ENCODE measurements at places on chromosomes 13 and 19. TPM values are rescaled to one million over a fixed set of nuclear protein-coding genes. Genes with fewer than 3 reads are reported as not detected.

Gene CCNE1
- polyA plus RNA-seq, result not detected

Gene KLK7
- polyA plus RNA-seq, result not detected

Gene SELENOV
- polyA plus RNA-seq, result not detected

Gene ZNF628
- 0.50 TPM for polyA plus RNA-seq

Gene CGB5
- not detected for polyA plus RNA-seq

Gene DNASE2
- polyA plus RNA-seq, result 66.1 TPM

GRCh38 chr13:55361141-55361540, 1779.6 kb upstream of the PRR20A start:
- H3K27me3 ChIP-seq, result no peaks in the 10 kb centered on the region
- DNase-seq, result no peak
- H3K4me1 ChIP-seq, result no peaks in the 10 kb centered on the region
- no peak overlapping the region for H3K27ac ChIP-seq
- H3K36me3 ChIP-seq, result no peaks in the 10 kb centered on the region

DNA sequence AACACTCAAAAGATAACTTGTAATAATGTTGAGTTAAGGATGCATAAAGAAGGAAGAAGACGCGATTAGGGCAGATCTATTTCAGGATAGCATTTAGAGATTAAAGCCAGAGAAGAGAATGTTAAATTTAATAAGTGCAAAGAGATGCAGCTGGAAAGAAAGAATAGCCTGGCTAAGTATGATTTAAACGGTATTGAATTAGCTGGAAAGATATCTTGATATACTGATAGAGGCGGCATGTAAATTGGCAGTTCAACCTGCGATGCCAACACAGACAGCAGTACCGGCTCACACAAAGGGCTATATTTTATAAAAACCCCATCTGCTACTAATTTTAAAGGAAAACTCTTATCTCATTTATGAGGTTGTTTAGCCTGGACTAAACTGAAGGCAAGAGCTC, 121.4 kb downstream of the ENOX1 start:
- no peaks in the 10 kb centered on the region for H3K36me3 ChIP-seq
- H3K27ac ChIP-seq, result no peak overlapping the region
- no peak overlapping the region for H3K4me3 ChIP-seq
- DNase-seq, result no peak
- no peaks in the 10 kb centered on the region for H3K4me1 ChIP-seq

DNA sequence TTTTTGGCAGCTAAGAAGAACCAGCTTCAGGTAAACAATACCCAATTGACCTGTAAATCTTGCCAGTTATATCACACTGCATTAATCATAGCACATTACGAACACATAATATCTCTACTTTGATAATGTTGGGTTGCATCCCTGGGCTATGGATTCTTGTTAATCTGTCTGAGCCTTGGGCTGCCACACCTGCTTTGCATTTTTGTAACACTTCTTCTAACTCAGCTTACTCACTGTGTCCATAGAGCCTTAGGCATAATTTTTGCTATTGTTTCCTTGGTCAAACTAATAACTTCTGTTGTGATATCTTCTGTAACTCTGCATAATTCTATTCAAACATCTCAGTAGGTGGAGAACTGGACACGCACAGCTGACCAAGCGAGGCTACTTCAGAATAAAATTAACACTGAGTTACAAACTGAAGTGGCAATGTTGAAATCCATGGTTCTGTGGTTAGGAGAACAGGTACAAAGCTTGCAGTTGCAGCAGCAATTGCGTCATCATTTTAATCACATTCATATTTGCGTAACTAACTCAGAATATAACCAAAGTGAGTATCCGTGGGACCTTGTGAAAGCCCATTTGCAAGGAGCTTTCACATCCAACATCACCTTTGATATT, 6.4 kb downstream of the ZNF350 start:
- DNase-seq, result no peak
- H3K27me3 ChIP-seq, result no peaks in the 10 kb centered on the region
- H3K4me1 ChIP-seq, result peaks cover under 1% of the 10 kb centered on the region
- no peak overlapping the region for H3K27ac ChIP-seq

DNA sequence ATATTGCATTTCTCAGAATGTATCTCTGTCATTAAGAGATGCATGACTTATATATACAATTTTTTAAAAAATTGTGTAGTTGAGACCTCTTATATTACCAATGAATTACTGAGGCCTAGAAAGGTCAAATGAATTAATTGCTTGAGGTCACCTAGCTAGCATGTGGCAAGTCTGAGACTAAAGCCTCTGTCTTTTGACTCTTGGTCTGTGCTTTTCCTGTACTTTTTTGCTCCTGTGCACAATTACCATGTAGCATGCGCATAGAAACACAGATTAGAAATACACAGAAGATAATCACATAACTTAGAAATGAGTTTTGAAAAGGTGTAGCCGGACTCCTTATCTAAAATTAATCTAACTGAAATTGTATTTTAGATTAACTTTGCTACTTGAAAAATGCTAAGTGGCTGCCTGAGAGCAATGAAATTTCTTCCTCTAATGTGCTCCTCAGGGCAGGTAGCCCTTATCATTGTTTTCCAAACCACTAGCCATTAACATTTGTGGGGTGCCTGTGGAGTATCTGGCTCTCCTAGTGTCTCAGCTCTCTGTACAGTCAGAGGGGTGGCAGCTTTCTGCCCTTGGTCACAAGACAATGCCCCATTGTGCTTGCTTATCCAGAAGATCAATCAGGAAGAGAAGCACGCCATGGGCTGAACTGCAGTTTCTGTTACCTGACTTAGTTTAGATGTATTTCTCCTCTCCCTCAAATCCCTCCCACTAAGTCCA, 119.6 kb downstream of the RFC3 start:
- H3K4me1 ChIP-seq, result no peaks in the 10 kb centered on the region
- no peak overlapping the region for H3K4me3 ChIP-seq
- H3K27me3 ChIP-seq, result no peaks in the 10 kb centered on the region

DNA sequence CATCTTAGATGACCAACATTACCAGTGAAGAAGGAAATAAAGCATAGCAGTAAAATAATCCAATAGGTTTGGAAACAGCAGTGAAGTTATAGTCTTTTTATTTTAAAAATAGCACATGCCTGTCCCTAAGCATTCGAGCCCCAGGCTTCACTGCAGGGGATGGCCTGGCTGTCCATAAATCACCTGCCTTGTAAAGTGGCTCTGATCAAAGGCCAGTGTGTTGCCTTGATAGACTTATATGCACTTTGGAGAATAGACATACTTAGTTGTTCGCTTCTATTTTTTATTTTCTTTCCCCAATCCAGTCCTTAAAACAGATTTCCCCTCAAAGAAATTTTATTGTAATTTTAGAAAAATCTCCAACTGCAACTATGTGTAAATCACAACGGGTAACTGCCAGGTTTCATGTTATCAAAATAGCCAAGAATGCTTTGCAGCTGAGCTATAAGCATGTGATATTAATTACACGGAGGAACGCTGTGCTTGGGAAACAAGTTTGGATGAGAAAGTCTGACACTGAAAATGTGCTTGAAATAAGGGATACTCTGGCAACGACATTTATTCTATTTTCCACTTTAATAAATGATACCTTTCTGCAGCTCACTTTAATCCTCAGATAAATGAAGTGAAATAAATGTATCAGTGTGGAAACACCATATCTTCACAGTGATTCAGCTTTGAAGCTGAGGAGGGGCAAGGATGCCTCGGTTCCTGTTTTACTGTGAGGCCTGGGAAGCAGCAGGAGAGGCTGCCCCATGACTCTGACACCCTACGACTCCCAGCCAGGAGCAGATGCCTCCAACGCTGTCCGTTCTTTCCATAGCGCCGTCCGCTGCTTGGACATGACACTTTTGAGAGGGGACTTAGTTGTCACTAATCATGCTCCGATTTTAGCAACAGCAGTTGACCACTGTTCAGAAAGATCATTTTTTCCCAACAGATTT, 5.5 kb upstream of the METTL21C start:
- no peak overlapping the region for H3K4me3 ChIP-seq
- no peak overlapping the region for H3K27ac ChIP-seq
- H3K4me1 ChIP-seq, result no peaks in the 10 kb centered on the region
- H3K36me3 ChIP-seq, result no peaks in the 10 kb centered on the region
- DNase-seq, result no peak

- peak overlapping the region; percentile 52 for H3K27ac ChIP-seq
- no peak overlapping the region for H3K4me3 ChIP-seq
- no peaks in the 10 kb centered on the region for H3K27me3 ChIP-seq
- DNase-seq, result no peak
Observed at GRCh38 chr13:84137292-84137691, 255.0 kb upstream of the SLITRK1 start.

- H3K27ac ChIP-seq, result no peak overlapping the region
- no peaks in the 10 kb centered on the region for H3K27me3 ChIP-seq
- no peaks in the 10 kb centered on the region for H3K36me3 ChIP-seq
- H3K4me3 ChIP-seq, result no peak overlapping the region
- DNase-seq, result no peak
- no peaks in the 10 kb centered on the region for H3K4me1 ChIP-seq
Observed at GRCh38 chr13:82772816-82773215, 1109.5 kb downstream of the SLITRK1 start.

DNA sequence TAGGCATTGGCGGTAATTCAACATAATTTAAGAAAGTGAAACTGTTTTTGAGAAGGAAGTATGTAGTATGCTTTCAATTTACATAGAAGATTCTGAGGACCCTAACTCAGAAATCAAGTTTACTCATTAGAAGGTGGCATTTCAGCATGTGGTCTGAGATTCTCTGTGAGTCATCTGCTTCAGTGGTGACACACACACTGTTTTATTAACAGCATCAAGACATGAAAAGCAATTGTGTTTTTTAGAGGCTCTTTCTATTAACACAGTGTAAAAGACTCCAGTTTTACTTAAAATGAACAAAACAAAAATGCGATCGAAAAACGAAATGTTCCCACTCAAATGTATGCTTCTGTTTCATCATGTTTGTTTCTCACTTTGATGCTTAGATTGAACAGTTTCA, 802.1 kb upstream of the SLITRK6 start:
- no peak for DNase-seq
- no peaks in the 10 kb centered on the region for H3K4me1 ChIP-seq
- no peak overlapping the region for H3K27ac ChIP-seq
- no peaks in the 10 kb centered on the region for H3K27me3 ChIP-seq
- H3K4me3 ChIP-seq, result no peak overlapping the region

- H3K27ac ChIP-seq, result peak overlapping the region; percentile 67
- H3K4me1 ChIP-seq, result no peaks in the 10 kb centered on the region
- no peaks in the 10 kb centered on the region for H3K27me3 ChIP-seq
- H3K4me3 ChIP-seq, result peak overlapping the region; percentile 70
- peak; percentile 46 for DNase-seq
Observed at GRCh38 chr13:49300739-49301589, 53.2 kb downstream of the CDADC1 start.

DNA sequence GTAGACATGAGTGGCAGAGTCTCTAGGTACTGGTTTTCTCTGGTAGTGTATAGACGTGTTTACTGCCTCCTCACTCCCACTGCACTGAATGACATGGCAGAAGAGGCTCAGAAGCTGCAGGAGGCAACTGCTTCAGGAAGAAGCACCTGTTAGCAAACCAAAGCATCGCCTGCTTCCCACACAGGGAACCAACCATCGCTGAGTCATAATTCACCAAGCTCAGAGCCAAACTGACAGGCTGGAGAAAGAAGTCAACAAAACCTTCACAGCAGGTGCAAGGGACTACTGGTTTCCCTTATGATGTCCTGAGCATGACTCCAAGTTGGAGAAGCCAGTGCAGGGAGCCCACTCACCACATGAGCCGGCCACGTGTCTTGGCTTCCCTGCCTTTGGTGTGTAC, 69.8 kb downstream of the KCTD12 start:
- no peaks in the 10 kb centered on the region for H3K27me3 ChIP-seq
- no peak overlapping the region for H3K4me3 ChIP-seq
- H3K36me3 ChIP-seq, result no peaks in the 10 kb centered on the region
- H3K4me1 ChIP-seq, result peaks cover 14% of the 10 kb centered on the region
- DNase-seq, result no peak
- H3K27ac ChIP-seq, result no peak overlapping the region

DNA sequence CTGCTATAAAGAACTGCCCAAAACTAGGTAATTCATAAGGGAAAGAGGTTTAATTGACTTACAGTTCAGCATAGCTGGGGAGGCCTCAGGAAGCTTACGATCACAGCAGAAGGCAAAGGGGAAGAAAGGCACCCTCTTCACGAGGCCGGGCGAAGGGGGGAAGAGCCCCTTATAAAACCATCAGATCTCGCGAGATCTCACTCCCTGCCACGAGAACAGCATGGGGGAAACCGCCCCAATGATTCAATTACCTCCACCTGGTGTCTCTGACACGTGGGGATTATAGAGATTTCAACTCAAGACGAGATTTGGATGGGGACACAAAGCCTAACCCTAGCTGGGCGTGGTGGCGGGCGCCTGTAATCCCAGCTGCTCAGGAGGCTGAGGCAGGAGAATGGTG, 42.8 kb downstream of the SLC6A16 start:
- no peak overlapping the region for H3K27ac ChIP-seq
- H3K4me1 ChIP-seq, result no peaks in the 10 kb centered on the region
- DNase-seq, result no peak
- no peaks in the 10 kb centered on the region for H3K27me3 ChIP-seq
- H3K36me3 ChIP-seq, result no peaks in the 10 kb centered on the region
- H3K4me3 ChIP-seq, result no peak overlapping the region

DNA sequence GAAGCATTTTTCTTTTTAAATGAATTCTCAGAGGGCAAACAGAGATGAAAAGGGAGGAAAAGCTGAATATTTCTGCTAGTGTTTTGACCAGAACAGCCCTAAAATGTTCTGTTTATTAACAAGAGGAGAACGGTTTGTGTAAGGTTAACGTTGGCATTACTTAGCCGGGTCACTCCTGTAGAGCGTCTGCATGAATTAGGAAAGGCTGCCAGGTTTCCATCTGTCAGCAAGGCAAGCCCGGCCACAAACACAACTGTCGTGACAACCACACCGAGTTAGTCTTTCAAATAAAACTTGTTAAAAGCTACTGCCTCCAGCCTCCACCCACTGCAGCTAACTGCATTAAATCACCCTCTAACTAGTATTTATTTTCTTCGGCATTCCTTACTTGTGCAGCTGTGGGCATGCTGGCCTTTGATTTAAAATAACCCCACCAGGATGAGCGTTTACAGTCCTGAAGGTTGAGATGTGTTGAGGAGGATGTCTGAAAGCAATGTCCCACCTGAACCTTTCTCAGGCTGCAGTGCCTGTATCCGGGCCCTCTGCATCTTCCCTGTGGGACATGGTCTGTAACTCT, 527.9 kb downstream of the FGF9 start:
- no peaks in the 10 kb centered on the region for H3K27me3 ChIP-seq
- H3K4me1 ChIP-seq, result no peaks in the 10 kb centered on the region
- H3K36me3 ChIP-seq, result no peaks in the 10 kb centered on the region
- no peak for DNase-seq
- no peak overlapping the region for H3K27ac ChIP-seq

DNA sequence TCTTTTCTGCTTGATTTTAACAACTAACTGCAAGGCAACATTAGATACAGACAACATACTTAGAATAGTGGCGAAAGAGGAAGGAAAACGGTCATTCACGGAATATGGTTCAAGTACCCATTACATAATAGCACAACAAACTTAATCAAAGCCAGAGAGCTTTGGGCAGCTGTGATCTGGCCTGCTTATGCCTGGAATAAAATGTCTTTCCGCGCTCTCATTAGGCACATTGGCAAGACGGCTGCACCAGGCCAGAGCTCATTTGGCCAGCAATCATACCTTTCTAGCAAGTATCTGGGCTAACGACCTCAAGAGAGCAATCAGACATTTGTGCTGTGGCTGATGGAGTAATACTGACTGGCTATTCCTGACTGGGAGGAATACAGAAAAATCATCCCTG, 112.8 kb downstream of the NALCN start:
- no peak overlapping the region for H3K4me3 ChIP-seq
- H3K36me3 ChIP-seq, result no peaks in the 10 kb centered on the region
- no peak for DNase-seq
- H3K27me3 ChIP-seq, result no peaks in the 10 kb centered on the region
- no peaks in the 10 kb centered on the region for H3K4me1 ChIP-seq

Data from CD14-positive monocyte (primary cell).